ENCODE measurements at places on chromosomes 16 and 17.

GRCh38 chr16:30335598-30336474 is 19.3 kb downstream of the CD2BP2 start:
- DNase-seq, result peak; percentile 61

- no peak for DNase-seq
These were observed 56.7 kb downstream of the CCDC42 start for GRCh38 chr17:8687737-8688466.

DNA sequence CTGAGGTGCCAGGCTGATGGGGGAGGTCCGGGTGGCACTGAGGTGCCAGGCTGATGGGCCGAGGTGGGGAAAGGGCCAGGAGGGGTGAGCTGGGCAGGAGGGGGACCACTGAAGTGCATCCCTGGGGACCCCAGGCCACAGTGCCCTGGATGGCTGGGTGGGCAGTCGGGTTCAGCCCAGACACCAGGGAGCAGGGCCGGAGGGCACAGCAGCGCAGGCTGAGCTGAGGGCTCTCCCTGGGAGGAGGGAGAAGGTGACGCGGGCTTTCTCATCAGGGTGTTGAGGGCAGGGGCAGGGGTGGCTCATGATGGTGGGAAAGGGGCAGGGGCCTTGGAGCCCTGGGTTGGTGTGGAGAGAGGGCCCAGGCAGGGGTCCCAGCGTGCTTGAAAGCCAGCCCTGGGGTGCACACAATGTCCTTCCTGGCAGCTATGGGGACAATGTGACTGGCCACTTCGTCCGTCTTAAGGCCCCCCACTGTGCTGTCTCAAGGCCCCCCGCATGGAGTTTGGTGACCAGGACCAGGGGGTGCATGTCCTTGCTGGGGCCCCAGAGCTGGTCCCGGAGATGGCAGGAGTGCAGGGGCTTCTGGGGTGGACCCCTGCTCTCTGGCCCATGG is 16.0 kb downstream of the CD7 start:
- DNase-seq, result peak; percentile 50

DNA sequence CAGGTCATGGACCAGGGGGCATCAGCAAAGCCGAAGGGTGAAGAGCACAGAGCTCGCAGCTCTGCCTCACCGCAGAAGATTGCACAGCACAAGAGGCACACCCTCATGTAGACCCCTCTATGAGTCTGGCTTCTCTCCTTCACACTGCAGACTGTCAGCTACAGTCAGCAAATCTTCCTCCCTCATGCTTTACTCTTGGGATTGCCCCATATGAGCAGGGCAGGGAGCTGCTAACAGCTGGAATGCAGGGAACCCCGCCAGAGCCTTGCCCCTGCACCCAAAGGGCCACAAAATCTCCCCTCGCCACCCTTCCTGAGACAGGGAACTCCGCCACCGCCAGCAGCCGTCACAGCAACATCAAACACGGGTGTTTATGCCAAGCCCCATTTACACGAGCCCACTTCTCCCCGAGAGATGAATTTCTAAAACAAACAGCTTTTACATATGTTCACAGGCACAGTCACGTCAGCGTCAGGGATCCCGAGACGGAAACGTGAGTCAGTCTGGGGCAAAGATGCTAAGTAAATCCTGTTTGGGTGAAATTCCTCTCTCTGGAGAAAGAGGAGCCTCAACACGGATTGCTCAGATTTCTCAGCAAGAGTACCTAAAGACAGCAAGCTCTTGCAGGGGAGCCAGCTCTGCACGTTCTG is 121.9 kb downstream of the CDYL2 start:
- no peak for DNase-seq

- no peak for DNase-seq
These were observed 116.8 kb upstream of the SOX9 start for GRCh38 chr17:72004011-72004427.

DNA sequence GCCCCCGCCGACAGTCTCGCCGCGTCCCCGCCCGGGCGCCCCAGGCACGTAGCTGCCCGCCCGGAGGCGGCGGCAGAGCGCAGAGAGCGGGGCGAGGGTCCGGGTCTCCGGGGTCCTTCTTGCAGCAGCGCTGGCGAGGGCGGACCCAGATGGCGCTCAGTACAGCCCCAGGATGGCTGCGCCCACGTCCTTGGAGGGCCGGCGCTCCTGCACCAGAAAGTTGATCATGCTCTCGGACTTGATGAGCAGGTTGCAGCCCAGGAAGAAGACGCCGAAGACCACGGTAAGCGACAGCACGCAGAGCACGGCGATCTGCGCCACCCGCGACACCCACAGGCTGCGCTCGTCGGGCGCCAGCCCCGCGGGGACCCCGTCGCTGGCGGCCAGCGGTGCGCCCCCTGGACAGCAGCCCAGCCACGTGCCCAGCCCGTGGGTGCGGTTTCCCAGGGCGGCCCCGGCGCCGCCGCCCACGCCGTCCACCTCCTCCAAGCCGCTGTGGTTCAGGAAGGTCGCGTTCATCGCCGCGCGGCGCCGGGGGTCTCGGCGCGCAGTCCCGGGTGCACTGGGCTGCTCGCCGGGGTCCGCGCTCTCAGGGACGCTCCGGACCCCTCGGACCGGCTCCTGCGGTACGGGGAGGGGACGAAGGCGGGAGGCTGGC is 435 bp downstream of the RPRML start:
- DNase-seq, result peak; percentile 28

DNA sequence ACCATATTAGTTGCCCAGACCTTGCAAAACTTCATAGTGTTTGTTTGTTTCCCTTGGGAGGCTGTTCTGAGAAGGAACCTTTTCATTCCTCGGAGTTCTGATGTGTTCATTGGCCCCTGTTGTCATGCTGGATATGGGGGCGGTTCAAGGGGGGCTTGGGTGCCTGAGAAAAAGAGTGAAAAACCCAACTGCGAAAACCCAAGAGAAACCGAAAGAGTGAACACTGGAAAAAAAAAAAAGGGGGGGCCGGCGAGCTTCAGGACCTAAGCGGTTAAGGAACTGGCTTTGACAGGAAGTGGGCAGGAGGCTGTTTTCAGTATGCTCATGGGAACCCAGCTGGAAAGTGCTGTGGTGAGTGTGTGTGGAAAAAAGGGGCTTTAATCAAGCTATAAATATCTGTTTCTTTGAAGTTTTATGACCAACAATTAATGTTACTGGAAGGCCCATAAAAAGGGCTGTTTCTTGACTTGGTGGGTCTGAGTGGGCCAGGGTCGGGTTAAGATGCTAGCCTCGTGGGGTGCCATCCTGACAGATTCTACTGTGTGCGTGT is 510.7 kb downstream of the MAF start:
- peak; percentile 89 for DNase-seq

GRCh38 chr17:49579522-49579921 is 3.9 kb downstream of the NXPH3 start:
- no peak for DNase-seq

GRCh38 chr17:9905078-9905415 is at the start of gene RCVRN:
RCVRN (minus strand) TSS chr17:9905271; CDS start chr17:9905180, 91 bp downstream.
- no peak for DNase-seq

DNA sequence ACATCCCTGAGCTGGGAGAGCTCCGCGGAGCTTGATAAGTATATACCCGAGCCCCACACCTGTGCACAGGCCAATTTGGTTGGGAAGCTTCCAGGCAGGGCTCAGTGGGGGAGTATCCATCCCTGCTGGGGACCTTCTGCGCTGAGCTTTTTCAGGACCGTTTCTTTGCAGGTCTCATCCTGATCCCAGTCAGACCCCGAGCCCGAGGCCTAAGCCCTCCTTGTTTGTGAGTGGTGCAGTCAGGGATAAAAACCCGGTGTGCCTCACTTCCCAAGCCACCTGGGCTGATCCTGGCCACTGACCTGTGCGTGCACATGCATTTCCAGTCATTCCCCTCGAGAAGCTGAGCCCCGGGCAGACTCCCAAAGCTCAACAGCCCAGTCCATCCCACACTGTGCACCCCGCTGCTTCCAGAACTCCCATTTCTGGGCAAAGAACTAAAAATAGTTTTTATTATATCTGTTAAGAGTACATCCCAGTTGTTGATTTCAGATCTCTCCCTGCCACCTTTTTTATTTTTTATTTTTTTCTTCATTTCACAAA is 27.3 kb upstream of the NAT9 start:
- DNase-seq, result no peak

GRCh38 chr17:34987232-34987631 is 6.9 kb downstream of the LIG3 start:
- DNase-seq, result no peak

GRCh38 chr17:61488878-61489718 is 36.9 kb downstream of the TBX4 start:
- no peak for DNase-seq

DNA sequence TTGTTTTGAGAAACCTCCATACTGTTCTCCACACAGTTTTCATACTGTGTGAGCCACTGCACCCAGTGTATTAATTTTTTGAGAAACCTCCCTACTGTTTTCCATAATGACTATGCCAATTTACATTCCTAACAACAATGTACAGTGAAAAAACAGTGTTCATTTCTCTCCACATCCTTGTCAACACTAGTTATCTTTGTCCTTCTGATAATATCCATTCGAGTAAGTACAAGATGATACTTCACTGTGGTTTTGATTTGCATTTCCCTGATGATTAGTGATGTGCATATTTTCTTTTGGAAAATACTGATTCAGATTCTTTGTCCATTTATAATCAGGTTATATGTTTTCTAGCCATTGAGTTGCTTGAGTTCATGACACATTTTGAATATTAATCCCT is 462.0 kb downstream of the CDH11 start:
- no peak for DNase-seq

DNA sequence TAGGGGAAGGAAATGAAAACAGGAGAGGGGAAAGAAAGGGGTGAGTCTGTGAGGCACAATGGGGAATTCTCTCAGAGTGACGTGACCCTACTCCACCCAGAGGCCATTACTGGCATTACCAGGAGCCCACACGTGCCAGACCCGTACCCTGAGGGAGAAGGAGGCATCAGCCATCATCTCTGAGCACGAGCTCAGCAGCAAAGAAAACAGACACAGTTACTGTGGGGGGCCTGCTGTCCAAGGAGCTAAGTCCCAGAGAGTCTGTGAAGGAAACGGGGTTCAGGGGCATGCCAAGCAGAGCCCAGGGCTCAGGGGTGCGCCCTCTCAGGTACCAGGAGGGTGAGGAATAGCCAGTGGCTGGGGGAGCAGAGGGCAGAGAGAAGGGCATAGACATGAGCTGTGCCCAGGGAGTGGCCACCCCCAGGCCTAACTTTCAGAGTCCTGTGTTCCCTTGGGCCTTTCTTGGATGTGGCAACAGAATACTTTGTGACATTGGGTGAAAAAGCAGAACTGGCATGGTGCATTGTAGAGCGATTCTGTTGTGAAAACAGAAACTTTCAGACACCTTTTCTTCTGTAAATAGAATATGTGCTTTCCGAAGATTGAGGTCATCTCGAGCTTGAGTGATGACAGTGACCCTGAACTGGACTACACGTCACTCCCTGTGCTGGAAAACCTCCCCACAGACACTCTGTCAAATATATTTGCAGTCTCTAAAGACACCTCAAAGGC is 11.3 kb downstream of the TAF1C start:
- peak; percentile 83 for DNase-seq

Measured in activated CD8-positive, alpha-beta T cell treated with anti-CD3 and anti-CD28 coated beads for 36 hours (primary cell).